ENCODE measurements at places on chromosomes 13 and 19.
A peak's percentile ranks its signal among the peaks of the same experiment; 100 is the strongest.

DNA sequence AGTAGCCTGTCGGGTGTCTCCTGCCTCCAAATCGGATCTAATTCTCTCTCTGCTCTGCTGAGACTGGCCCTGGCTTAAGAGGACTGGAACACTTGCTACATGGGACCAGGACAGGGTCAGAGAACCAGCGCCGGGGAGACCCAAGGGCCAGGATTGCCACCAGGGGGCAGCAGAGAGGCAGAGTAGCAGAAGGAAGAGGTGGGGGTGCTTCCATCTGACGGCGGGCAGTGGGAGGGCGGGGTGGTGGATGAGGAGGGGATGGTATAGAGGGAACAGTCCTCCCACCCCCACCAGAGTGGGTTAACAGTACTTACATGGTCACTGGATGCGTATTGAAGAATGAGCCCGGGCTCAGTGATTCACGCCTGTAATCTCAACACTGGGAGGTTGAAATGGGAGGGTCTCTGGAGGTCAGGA lies 11.9 kb downstream of the SELENOW start:
- DNase-seq = no peak

- DNase-seq = no peak
Observed at GRCh38 chr13:30222254-30222653, 85.1 kb downstream of the KATNAL1 start.

GRCh38 chr19:2255982-2256685 lies at the start of gene JSRP1:
Gene JSRP1, minus strand, starts transcription at chr19:2256417. Its CDS starts 1,103 bp downstream, at chr19:2255314.
- DNase-seq = no peak

DNA sequence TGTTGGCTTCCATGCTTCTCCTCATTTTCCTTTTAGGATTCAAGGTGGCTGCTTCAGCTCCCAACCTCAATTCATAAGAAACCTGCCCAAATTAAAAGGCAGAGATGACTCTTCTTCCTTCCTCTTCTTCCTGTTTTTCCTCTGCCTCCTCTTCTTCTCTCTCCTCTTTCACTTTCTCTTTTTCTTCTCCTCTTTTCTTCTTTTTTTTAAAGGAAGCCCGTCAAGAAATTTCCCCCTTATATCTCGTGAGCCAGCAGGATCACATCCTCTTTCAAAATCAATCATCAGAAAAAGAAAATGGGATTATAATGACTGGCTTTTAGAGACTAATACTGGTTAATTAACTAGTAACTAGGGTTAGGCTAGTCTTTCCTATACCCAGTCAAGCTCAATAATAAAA lies 220.3 kb downstream of the NBEA start:
- no peak for DNase-seq

GRCh38 chr13:70580825-70581224 lies 472.6 kb upstream of the KLHL1 start:
- no peak for DNase-seq

DNA sequence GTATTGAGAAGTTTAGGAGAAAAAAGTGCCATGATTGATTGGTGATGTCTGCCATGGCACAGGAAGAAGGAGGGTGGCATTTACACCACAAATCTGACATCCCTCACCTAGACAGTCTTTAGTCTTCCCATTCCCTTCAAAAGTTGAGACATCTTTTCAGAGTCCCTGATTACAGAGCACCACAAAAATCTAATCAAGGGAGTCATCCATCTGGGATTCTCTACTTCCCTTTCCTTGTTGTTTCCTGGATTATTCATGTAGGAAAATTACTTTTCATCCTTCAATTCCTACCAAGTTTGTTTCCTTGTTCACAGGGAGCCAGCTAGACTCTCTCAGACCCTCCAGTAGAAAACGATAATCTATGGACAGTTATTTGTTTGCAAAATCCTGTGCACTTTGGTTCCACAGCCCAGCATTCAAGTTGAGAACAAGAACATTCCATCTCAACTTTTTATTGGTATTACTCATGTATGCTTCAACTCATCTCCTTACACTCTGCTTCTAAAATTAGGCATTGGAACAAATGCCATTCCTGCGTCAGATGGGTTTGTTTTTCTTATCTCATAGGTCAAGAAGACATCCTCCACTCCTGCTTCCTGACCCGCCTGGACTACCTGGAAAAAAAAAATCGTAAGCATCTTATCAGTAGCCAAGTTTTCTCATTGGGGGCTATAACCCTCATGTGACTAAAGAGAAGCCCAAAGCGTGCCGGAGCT lies 259.9 kb downstream of the FOXO1 start:
- no peak for DNase-seq

GRCh38 chr19:51181913-51182419 lies 39.9 kb downstream of the SIGLEC7 start:
- DNase-seq = no peak

DNA sequence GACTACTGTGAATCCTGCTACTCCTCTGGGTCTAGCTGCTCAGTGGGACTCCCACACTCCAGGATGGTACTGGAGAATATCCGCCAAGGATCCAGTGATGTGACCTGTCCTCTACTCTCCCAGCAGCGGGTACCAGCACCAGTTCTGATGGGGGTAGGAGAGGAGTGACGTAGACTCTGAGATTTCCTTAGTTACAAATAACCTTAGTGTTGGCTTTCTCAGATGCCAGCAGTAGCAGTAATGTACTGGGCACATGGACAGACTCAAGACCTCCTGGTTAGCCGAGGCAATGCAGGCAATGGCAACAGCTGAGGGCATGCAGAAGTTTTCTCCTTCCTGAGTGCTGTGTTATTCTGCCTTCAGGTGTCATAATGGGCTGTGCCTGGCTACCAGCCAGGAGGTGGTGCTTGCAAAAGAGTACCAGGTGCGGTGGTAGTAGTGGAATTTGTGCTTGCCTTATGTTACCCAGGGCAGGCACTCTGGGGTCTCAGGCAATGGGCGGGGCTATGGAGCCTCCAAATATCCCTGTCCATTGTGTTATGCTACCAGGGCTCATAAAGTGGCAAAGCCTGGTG lies 105.3 kb upstream of the KLF5 start:
- no peak for DNase-seq

GRCh38 chr19:55257461-55258420 lies 1.1 kb downstream of the PPP6R1 start:
- DNase-seq = no peak

DNA sequence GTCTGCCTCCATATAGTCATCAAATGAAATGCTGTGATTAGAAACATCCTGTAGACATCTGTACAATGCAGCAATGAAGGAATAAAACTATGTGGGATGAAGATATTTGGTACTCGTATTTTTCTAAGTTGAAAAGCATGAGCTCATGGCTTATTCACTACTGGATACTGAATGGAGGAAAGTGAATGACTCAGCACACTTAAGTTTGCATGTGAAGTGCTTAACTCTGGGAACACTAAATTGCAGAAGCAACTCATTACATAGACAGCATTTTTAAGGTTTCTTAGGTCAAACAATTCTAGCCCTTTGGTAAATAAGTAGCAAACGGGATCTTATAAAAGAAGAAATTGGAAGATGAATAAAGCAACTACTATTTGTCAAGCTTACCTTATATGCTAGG lies 429.0 kb upstream of the MIR17HG start:
- peak; percentile 61 for DNase-seq

DNA sequence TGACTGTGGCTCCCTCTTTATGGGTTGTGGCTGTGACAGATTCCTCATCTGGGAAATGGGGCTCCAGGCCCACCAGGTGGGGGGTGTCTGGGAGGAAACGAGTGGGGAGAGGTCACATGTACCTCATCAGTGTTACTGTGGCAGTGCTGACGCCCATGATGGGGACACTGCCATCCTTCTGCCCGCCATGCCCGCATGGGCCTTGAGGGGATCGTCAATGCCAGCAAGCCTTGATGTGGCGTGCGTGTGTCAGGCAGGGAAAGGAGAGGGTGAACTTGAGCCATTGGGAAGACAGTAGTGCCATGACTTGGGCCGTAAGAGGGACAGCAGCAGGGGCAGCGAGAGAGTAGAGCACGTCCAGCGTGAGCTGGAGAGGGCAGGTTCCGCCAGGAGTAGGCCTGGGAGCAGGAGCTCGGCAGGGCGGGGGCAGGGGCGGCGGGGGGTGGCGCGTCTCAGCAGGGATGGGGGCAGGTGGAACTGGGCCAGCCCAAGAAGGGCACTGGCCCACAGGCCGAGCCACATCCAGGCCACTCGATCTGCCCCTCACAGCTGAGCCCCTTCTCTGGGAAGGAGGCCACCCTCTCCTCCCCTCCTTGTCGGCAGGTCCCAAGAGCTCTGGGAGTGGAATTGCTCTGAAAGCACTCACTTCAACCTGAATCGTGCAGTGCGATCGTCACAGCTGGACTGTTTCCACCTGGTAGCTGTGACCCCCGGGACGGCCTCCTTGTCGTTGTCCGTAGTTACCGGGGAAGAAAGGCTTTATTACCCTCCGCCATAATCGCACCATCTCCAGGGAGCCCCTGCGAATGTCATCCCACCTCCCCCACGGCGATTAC lies 9.9 kb downstream of the KLHL26 start:
- DNase-seq = no peak

DNA sequence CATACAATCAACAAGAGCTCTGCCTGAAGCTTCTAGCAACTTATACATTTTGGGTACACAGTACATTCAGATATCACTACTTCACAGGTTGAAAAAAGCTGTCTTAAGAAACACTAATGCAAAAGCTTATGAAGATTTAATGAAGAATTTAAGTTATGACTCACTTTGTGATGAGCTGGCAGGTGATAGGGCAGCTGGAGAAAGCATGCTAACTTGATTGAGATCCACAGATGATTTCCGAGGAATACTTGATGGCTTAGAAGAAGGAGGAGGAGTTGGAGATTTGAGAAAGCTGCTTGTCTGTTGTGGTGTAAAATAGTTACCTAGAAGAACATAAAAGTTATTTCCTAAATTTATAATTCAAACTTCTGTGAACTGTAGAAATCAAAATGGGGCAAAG lies 23.3 kb downstream of the EXOSC8 start:
- DNase-seq = no peak

- DNase-seq = no peak
Observed at GRCh38 chr19:55474269-55475265, 1.9 kb upstream of the ZNF628 start.

GRCh38 chr13:102935896-102936321 lies 90.1 kb downstream of the ERCC5 start:
- DNase-seq = no peak

DNA sequence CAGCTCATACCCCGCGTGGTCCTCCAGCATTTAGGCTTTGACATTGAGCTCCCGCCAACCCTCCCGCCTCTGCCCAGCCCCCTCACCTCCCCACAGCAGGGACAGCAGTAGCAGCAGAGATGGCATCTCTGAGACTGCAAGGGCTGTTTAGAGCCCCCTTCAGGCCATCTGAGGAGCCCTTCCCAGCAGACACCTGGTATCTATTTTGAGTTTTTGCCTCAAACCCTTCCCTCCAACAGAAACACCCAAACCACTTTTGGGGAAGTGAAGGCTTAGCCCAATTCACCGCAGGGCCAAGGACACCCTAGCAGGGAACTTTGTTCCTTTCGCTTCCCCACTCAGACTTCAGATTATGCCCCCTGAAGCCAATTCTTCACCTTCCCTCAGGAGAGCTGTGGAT lies 6.3 kb upstream of the ZNF175 start:
- no peak for DNase-seq

- no peak for DNase-seq
Observed at GRCh38 chr19:18929311-18929710, 9.8 kb downstream of the DDX49 start.

DNA sequence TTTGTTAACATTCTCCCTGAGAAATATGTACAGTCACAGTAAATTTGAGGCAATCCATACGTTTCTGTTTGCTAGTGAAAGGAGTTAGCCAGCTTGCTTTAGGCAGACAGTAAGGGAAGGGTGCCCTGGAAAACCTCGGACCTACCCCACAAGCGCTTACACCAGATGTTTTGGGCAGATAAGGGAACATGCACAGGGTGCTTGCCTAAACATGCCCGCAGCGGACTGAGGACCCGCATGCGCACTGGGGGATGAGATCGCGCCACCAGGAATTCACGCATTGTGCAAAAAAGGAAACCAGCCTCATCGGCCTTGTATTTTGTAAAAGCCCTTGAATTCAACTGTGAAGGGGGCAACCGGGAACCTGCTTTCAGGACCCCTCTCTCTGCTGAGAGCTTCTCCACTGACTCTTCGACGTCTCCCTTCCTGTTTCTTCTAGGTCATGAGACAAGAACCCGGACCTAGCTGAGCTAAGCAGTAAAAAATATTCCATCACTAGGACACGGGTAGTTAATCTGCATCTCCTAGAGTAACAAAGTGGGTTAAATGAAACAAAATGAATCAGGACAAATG lies 1399.2 kb upstream of the ATXN8OS start:
- DNase-seq = no peak

DNA sequence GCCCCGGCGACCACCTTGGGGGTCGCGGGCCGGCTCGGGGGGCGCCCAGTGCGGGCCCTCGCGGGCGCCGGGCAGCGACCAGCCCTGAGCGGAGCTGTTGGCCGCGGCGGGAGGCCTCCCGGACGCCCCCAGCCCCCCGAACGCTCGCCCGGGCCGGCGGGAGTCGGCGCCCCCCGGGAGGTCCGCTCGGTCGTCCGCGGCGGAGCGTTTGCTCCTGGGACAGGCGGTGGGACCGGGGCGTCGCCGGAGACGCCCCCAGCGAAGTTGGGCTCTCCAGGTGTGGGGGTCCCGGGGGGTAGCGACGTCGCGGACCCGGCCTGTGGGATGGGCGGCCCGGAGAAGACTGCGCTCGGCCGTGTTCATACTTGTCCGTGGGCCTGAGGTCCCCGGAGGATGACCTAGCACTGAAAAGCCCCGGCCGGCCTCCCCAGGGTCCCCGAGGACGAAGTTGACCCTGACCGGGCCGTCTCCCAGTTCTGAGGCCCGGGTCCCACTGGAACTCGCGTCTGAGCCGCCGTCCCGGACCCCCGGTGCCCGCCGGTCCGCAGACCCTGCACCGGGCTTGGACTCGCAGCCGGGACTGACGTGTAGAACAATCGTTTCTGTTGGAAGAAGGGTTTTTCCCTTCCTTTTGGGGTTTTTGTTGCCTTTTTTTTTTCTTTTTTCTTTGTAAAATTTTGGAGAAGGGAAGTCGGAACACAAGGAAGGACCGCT lies 729 bp downstream of the STK11 start:
- no peak for DNase-seq

DNA sequence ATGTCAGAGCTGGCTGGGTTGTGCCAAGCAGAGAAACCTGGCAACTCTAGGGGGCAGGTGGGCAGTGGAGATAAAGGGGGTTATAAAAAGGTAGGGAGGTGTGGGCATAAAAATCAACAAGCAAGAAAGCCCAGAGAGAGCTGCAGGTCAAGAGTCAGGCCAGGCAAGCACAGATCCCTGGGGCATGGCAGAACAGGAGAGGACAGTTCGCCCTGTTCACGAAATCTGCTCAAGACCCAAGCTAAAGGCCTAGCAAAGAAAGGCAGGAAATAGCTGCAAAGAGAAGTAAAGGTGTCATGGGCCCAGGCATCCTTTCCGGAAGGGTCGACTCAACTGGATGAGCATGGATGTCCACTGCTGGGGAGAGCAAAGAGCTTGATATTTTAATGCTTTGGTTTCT lies 3.4 kb downstream of the MBNL2 start:
- no peak for DNase-seq

Data from SK-N-MC (cell line).